H1 (cell line): ENCODE measurements at places on chromosomes 2 and 18. TPM values are rescaled to one million over a fixed set of nuclear protein-coding genes. Genes with fewer than 3 reads are reported as not detected.

GRCh38 chr2:138447889-138448570, 53.5 kb upstream of the SPOPL start:
- no peak for DNase-seq

- no peak for DNase-seq
These were observed 4.7 kb downstream of the SERTAD2 start for GRCh38 chr2:64649013-64649484.

DNA sequence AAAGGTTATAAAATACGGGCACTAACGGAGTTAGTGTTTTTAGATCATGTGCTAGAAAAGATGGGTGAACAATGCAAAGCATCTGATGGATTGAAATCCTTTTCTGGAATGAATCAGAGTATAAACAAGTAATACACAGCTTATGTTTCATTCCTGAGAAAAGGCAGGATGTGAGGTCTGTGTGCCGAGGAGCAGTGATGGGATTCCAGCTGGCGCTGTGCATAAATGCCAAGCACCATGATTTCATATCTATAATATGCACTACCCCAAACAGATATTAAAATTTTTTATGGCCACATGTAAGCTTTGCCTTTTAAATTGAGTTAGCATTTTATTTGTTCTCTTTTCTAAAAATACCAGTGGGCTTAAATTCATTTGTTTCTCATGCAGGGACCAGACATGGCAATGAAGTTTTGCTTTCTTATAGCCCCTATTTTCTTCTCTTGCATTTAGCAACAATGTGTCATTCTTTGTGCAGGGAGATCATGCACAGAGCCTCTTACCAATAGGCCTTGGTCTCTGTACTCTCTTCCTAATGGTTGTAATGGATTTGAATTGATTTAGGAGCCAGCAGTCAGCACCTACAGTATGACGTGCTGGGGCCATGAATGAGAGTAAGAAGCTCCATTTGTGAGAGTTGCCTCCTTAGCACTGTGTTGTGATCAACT, 323.9 kb downstream of the SLC8A1 start:
- no peak for DNase-seq

PSMD14 gene
- 84.1 and 88.7 TPM in 2 replicates for total RNA-seq

DNA sequence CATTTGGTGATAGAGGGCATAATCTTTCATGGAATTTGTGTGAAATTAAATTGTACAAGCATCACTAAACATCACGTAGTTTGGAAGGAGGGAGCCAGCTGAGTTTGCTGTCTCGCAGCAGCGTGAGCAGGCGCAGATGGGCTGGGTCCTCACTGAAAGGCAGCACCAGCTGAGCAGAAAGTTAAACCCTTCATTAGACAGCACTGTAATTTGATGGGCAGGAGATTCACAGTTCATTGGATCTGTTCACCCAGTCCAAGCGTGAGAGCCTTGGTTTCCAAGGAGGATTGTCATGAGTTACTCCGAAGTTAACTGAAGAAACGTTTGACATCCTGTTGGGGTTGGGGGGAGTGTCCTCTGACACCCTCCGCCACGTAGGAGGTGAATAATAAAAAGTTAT, 89.8 kb upstream of the NFATC1 start:
- DNase-seq = no peak

SCYGR4 gene
- not detected in 2 replicates for total RNA-seq

DNA sequence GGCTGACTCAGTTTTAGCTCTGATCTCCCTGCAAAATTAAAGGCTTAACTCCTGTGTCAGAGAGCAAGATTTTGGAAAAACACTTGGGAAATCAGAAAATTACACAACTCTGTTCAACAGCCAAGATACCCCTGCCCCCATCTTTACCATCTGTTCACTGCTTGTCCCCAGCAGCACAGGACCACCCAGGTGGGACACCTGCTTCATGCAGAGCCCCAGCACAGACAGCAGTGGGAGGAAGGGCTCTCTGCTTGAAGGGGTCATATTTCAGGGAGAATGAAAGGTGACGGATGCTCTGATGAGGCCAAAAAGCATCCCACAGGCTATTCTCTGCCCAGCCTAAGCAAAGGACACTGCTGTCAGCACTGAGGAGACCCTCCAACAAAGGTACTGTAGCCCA, 584.6 kb upstream of the KLHL29 start:
- DNase-seq = peak; percentile 53

ELOA2 gene
- not detected in 2 replicates for total RNA-seq

UGT1A8 gene
- not detected in 2 replicates for total RNA-seq

GRCh38 chr2:203470371-203470770, 64.7 kb downstream of the RAPH1 start:
- DNase-seq = no peak

POTEC gene
- 0.07 and 0.19 TPM in 2 replicates for total RNA-seq

PRKAG3 gene
- total RNA-seq = not detected in 2 replicates

- no peak for DNase-seq
These were observed 6.4 kb downstream of the SLC8A1 start for GRCh38 chr2:40445467-40445866.

DNA sequence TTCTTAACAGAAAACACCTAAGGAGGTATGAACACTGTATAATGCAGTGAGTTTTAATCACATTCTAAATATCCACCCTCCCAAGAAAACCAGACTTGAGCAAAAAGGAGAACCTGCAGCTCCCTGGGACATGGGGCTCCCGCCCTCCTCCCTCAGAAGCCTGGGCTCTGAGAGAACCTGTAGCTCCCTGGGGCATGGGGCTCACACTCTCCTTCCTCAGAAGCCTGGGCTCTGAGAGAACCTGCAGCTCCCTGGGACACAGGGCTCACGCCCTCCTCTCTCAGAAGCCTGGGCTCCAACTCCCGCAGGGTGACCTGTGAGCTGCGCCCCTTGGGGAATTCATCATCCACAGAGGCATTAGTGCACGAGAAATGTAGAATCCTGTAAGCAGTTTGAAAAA, 222.9 kb downstream of the SNTG2 start:
- DNase-seq = no peak

GRCh38 chr18:57743008-57743407, 60.1 kb downstream of the ATP8B1 start:
- DNase-seq = no peak

DNA sequence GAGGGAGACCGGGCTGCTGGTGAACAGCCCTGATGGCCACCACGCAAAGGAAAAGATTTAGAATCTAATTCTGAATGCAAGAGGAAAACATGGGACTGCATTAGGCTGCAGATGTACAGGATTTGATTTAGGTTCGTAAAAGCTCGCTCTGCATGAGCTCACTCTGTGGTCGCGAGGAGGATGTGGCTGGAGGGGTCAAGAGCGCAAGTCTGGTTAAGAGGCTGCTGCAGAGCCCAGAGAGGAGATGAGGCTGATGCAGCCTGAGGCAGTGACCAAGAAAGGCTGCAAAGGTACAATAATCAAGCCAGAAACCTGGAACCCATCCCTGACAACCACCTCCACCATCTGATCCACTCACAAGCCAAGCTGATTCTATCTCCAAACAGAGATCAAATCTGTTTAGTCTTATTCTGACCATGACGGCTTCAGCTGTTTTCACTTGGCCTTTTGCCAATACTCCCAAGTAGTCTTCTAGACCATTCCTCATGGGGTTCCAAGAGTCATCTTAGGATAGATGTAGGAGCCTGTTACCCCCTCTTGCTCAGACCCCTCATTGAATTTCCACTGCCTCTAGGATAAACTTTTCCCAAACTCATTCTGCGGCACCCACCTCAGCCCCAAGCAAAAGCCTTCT, 58.9 kb upstream of the ARL4C start:
- DNase-seq = no peak

- DNase-seq = no peak
These were observed 157.3 kb upstream of the APCDD1 start for GRCh38 chr18:10297086-10297485.

- no peak for DNase-seq
These were observed 28.0 kb upstream of the EDAR start for GRCh38 chr2:109017017-109017416.

- DNase-seq = no peak
These were observed 183.5 kb upstream of the GCFC2 start for GRCh38 chr2:75894170-75894569.

REG1B gene
- total RNA-seq = not detected in 2 replicates

ATP5MC3 gene
- total RNA-seq = 320 and 327 TPM in 2 replicates
